ENCODE measurements at places on chromosomes 1 and 21.

- no peak for DNase-seq
Measured at GRCh38 chr1:218620956-218621355, 275.8 kb downstream of the TGFB2 start.

- DNase-seq: no peak
Measured at GRCh38 chr21:15446223-15446622, 283.6 kb upstream of the USP25 start.

DNA sequence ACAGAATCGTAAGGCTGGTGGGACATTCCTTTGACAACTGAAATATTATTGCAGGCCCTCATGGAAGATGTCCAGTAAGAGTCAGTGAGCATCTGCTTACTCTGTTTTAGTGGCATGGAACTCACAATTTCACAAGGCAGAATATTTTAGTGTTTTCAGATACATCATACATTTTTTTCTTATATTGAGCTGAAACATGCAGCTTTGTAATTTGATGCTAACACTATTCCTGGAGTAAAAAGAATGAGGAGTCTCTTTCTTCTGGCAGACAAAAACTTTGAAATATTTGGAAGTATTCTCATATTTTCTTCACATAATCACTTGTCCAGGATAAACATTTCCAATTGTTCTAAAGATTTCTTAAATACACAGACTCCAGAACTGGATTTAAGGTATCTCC is 17.7 kb downstream of the CLDN17 start:
- no peak for DNase-seq

- DNase-seq: no peak
Measured at GRCh38 chr1:78408810-78409209, 82.0 kb upstream of the PTGFR start.

GRCh38 chr1:151556052-151556451 is 15.9 kb downstream of the TUFT1 start:
- DNase-seq: no peak

GRCh38 chr1:86380257-86380861 is 15.8 kb downstream of the ODF2L start:
- DNase-seq: no peak

GRCh38 chr1:228923973-228924686 is 188.9 kb downstream of the RHOU start:
- no peak for DNase-seq

DNA sequence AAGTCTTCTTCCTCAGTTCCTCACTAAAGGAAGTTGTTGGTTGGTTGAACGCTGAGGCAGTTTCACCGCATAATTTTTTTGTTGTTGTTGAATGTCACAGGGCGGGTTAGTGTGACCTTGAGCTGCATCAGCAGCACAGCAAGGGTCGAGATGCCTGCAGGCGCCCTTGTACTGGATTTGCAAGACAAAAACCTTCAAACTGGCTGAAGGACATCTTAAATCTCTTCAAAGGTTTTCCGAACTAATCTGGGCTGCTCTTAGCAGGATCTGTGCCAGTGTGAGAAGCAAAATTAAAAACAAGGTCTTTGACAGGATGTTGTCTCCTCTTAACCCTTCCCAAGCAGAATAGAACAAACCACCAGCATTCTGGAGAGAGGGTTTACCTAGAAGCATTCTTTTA is 59.4 kb downstream of the NRIP1 start:
- no peak for DNase-seq

- no peak for DNase-seq
Measured at GRCh38 chr1:219576931-219577730, 35.8 kb downstream of the ZC3H11B start.

- DNase-seq: no peak
Measured at GRCh38 chr1:116439701-116440100, 66.7 kb downstream of the ATP1A1 start.

DNA sequence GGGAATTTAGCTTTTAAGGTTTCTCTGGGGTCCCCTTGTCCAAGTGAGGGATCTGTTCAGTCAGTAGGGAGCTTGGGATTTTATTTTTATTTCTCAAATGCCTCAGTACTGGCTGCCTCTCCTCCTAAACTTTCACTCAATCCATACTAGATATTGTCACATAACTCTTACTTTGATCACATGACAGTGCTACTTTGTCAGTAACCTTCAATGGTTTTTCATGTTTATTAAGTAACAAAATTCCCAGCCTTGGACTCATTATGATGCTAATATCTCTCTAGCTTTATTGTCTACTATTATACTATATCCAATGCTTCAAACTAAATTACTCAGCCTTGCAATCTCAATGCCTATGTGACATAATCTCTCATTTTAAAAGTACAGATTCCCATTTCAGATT is 97.7 kb downstream of the ATP1B1 start:
- DNase-seq: no peak

- no peak for DNase-seq
Measured at GRCh38 chr1:8382051-8382505, 64.2 kb downstream of the SLC45A1 start.

GRCh38 chr1:65021795-65022194 is 55.4 kb upstream of the JAK1 start:
- DNase-seq: no peak

GRCh38 chr1:115982400-115982799 is 6.1 kb downstream of the SLC22A15 start:
- no peak for DNase-seq

DNA sequence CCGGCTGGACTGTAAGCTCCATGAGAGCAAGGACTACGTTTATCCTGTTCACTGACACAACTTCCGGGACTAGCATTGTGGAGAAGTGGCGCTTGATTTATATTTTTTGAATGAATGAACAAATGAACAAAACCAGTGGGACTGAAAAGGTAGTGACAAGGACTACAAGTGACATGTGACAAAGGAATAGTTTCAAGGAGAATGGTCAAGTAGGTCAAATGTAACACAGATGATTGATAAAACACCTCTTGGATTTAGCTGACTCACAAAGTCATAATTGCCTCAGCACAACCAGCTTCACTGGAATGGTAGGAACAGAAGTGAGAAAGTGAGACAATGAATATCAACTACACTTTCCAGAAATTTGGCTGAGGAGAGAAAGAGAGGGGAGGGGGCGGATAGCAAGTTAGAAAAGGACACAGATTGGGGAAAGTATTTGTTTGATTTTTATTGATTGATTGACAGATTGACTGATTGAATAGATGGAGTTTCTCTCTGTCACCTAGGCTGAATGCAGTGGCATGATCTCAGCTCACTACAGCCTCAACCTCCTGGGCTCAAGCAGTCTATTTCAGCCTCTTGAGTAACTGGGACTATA is 14.2 kb downstream of the MTF1 start:
- no peak for DNase-seq

DNA sequence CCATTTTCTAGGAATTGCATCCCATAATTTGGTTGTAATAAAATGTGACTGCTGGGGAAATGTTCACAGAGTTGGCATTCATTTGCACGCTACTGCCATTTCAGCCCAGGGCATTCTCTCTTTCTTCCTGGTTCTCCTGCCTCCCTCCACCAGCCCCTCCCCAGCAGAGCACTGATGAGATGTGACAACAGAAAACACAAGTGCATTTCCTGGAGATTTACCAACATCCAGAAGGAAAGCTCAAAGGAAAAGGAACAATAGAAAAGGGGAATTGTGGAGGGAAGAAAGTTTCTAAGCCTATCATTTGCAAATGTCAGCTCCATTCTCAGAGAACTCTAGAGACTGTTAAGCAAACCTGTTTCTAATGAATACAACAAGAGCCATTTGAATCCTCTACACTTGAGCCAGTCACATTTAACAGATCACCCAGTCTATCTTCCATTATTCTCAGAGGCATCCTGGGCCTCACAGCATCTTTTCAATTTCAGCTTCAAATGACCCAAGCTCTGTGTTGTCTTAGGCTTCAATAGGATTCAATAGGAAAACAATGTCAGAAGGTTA is 395.6 kb upstream of the PBX1 start:
- DNase-seq: no peak

- DNase-seq: no peak
Measured at GRCh38 chr1:91020486-91020885, 1.3 kb downstream of the ZNF644 start.

DNA sequence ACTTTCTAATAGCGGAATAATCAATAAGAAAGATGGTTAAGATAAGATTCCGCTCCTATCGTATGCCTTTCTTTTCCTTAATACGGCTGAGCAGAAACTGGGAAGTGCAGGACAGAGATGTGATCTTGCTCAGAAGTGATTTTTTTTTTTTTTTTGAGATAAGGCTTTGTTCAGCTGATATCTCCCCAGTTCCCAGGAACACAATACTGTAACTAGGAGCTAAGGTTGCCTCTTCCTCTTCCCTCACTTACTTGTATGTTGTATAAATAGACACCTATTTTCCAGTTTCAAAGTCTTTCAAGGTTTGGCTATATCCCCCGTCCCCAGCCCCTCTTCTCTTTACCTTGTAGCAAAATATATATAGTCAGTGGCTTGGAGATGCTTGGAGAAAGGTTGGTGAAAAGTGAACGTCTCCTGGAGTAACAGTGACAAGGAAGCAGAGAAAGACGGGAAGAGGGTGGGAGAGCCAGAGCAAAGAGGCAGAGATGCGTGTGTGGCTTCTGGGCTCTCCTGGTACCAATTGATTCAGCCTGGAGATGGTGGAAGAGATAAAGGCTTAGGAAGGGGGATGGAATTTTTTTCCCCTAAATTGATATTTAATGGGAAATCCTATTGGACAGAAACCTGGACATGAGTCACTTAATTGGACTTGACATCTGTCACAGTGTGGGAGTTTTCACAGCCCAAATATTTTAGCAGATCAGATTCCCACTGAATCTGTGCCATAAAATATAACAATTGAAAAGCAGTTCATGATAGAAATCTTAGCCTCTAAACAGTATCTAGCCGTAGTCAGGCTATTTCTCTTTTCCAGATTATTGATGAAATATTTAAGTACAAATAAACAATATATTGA is at the start of gene NHLH2:
NHLH2 (minus strand) TSS at position 522 of the 856 bp plus-strand sequence. CDS start 2,754 bp downstream, outside the sequence.
- DNase-seq: no peak

Data from stimulated activated CD8-positive, alpha-beta memory T cell treated with anti-CD3 and anti-CD28 coated beads, Interleukin-7, amount 100 ng/mL, for 1 hour (primary cell).